RKO (cell line): ENCODE measurements at places on chromosomes 6 and 20.

- DNase-seq = no peak
Measured at GRCh38 chr6:149939356-149939648, 2.5 kb upstream of the ULBP2 start.

DNA sequence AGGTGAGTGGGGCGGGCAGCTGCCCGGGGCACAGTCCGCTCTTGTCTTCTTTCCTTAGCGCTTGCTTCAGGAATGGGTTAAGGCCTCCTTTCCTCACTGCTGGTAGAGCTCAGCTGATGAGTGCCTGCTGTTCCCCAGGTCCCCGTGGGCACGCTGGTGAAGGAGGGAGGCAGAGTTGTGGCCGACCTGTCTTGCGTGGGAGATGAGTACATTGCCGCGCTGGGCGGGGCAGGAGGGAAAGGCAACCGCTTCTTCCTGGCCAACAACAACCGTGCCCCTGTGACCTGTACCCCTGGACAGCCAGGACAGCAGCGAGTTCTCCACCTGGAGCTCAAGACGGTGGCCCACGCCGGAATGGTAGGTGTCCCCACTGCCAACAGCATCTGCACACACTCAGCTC, 15.7 kb downstream of the MTG2 start:
- DNase-seq = no peak

DNA sequence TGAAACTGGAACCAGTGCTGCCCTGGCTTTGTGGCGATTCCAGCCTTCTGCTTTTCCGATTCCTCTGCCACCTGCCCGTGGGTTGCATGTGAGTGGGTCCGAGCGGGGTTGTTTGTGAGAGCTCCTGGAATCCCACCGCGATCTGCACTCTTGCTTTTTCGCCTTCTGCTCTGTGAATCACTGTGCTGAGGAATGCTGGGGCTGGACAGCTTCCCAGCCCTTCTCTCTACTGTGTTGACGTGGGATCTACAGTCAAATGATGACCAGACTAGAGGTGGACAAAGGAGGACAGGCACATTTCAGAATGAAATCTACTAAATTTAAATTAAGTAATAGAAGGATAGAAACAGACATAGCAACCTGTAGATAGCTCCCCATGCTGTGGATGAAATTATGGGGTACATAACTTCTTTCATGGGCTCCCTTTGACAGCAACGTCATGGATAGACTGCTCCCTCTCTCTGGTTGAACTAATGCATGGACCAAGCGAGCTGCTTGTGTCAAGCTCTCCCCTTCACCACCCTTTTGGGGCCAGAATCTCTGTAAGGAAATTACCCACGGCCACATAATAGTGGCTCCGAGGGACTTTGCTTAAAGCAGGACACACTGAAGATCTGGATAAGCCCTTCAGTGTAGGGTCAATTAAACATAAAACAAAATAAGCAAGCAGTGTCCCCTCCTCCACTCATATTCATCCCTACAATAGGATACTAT, 2.0 kb downstream of the FNDC1 start:
- DNase-seq = no peak

DNA sequence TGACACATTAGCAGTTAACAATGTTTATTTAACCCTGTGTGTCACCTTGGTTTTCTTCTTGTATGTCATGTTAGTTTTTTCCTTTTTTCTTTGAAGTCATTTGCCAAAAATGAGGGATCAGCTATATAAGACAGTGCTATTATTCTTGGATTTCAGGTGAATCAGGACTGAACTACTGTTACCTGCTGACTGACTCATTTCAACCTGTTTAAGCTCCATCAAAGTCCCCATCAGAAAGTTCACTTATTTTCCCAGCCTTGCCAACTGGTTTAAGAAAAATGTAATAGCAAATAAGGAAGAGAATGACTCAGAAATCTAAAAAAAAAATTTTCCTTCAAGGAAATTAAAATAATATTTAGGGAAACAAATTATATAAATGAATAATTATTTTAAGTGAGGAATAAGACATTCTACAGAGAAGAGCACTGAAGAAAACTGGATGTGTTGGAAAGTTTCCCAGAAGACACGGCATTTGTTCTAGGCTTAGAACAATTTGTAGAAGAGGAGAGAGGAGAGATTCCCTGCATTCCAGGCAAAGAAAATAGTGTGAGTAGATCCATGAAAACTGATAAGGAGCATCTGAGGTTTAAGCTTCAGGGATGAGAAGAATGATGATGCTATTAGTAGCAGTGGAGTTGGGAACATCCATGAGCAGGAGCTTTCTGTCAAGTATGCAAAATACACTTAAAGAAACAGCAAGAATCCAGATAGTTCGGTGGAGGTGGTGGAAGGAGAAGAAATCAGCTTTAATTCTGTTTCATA, 84.9 kb upstream of the SIM1 start:
- no peak for DNase-seq

DNA sequence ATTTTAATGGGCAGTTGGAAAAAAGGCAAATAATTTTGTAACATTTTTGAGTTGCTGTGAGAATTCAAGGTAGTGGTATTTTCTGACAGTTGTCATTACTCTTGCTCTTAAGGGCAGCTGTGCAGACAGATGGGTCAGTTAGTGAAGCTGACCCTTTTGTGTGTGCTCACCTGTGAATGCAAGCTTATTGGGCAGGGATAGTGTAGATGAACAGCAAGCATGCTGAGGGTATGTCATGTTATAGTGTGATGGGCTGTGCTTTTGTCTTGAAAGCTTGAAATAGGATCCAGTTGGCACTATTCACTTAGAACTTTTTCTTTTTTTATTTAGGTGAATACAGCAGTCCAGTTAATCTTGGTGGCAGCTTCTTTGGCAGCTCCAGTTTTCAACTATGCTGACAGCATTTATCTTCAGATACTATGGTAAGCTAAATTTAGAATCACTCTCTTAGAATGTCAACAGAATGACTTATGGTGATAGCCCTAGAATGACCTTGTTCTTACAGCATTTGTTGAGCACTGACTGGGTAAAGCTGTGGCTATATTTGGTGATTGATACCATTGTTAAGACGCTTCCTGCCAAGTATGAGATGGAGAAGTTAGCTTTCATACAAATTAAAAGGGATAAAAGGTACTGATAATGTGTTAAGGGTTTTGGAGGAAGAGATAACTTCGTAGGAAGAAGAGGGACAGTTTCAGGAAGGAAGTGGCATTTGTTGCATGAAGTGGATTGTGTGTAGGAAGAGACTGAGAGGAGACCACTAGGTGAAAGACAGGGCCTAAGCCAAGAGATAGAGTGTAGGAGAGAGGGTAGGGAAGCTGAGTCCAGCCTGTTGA, 19.5 kb downstream of the LRRN4 start:
- peak; percentile 16 for DNase-seq

- no peak for DNase-seq
Measured at GRCh38 chr6:38320843-38321242, 318.9 kb downstream of the BTBD9 start.

DNA sequence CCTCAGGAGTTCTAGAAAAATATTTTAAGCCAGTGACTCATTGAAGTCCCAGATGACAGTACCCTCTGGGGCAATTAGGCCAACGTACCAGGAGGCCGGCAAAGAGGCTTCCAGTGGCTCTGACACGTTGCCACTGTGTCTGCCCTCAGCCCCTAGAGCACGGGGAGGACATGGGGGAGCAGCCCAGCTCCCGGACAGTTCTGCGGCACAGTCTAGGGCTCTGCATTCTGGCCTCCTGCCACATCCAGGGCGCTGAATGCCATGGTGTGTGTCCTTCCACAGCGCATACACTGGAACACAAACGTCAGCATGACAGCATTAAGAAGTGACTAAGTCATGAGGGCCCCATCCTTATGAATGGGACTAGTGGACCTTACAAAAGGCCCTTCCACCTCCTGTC, 156.2 kb downstream of the RNASET2 start:
- no peak for DNase-seq

DNA sequence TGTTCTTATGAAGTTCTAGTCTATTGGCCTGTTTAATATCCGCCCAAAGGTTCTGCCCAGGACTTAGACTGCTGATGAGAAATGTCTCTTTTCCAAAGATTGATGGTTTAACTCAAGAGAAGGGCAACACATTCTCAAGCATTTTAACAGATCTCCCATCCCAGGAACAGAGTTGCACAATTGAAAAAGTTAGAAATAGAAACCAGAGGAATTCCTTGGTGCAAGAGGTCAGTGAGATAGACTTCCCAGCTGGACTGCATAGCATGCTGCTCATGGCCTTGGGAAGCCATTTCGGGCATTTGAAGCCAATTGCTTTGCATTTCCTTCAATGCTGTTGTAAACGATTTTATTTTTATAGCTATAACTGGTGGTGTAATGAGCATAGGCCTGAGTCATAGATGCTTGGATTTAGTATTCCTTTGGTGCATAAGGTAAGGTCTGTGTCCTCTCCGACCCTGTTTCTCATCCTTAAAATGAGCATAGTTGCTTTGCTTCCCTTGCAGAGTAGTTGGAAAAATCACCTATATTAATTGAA, 292.2 kb upstream of the JAG1 start:
- no peak for DNase-seq

DNA sequence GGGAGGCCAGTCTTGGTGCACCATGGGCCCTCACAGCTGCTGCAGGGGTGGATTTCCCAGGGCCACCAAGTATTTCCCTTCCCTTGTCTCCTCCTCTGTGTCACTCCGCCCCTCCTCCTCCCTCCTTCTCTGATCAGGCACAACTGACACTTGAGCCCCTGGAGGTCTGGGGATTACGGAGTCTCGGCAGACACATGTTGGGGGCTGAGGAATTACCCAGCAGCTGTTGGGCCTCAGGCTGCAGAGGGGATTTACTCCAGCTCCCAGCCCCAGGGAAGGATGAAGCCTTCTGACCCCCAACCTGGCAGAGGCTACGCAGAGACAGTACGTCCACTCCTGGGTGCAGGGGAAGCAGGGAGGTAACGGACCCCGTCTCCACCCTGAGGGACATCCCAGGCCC, 420.5 kb upstream of the SULF2 start:
- DNase-seq = no peak

DNA sequence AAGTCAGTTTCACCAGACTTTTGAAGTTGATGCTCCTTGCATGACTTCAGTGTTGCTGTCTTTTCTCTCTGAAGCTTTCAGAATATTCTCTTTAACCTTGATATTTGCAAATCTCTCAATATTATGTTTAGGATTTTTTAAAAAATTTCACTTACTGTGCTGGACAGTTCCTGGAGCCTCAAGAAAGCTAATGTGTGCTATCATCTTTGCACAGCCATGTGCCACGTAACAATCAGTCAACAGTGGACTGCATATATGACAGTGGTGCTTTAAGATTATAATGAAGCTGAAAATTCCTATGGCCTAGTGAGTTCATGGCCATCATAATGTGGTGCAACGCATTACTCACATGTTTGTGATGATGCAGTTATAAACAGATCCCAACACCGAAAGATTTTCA, 59.1 kb upstream of the OGFRL1 start:
- DNase-seq = no peak

- DNase-seq = no peak
Measured at GRCh38 chr6:43791745-43792422, 21.9 kb downstream of the VEGFA start.

DNA sequence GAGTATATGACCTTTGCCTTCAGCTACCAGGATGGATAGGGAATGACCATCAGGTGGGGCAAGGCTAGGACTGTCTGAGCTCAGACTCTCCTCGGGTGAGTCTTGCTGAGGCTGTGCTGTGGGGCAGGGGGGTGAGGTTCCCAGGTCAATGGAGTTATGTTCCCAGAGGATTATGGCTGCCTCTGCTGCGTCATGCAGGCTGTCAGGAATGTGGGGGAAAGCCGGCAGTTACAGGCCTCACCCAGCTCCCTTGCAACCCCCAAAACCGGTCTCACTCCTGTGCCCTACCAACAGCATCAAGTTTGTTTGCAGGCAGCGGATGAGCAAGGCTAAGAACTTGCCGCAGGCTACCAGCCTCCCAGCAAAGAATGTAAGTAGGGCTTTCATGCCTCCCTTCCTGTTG, 93.5 kb downstream of the ESR1 start:
- DNase-seq = no peak

DNA sequence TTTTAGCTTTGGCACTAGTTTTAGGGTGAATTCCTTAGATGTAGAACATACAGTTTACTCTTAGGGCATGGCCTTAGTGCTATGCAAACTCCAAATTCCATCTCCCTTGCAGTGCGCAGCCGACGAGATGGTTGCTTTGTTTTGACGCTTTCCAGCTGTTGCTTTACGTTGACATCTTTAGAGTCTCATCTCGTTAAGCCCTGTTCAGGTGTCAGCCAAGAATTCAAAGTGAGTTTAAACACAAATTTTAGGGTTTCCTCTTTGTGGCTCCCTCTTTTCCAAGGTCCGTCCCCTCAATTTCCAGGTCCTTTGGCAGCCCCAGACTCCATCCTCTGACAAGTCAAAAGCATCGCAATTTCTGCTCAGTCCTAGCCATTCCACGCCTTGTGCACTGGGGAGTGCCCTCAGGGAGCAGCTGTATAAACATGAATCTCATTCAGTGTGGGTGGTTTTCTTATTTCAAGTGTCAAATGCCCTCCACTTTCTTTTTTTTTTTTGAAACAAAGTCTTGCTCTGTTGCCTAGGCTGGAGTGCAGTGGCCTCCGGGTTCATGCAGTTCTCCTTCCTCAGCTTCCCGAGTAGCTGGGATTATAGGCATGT, 14.1 kb upstream of the MAK start:
- no peak for DNase-seq

GRCh38 chr20:18001131-18001921, 32.5 kb downstream of the MGME1 start:
- DNase-seq = peak; percentile 13

GRCh38 chr6:73943930-73944652, 248.1 kb downstream of the CD109 start:
- DNase-seq = no peak

DNA sequence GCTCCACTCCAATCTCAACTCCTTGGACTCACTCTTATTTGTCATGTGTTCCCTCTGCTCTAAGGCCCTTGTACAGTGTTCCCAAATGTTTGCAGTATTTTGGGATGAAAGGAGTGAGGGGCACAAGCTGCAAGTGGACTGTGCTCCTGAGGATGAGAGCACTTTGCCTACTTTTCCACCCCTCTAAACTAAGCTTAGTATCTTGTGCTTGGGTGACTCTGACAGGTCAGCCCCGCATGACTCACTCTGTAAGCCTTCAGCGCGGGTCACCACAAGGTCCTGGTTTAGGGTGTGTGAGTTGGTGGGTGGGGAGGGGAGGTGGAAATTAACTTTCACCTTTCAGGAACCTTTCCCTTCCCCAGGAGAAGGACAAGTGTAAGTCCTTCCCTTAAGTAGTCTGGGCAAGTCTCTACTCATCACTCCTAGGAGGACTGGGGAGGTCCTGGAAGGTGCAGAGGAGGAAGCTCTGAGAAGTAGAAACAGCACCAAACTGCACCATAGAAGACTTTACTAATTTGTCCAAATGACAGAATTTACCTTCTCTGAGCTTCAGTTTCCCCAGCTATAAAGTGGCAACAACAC, 68.8 kb upstream of the EPB41L1 start:
- peak; percentile 65 for DNase-seq

DNA sequence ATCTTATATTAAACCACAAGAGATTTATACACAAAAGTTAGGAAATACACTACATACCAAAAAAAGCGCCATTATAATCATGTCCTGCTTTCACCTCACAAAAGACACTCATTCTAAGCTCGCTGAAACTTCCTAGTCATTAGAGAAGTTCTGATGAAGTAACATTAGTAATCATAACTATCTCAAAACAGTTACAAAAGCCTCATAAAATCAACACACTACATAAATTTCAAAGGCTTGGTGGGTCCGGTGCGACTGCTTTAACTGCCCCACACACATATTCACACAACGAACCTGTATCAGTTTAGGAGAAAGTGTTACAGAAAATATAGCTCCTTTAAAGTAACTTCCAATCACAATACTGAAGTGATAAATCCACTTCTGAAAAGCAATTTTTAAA, 1.9 kb downstream of the PHIP start:
- DNase-seq = peak; percentile 54
